Right ventricle myocardium inferior (tissue), 1 donor: ENCODE measurements at places on chromosomes 16 and 17. TPM values are rescaled to one million over a fixed set of nuclear protein-coding genes. Genes with fewer than 3 reads are reported as not detected.
A peak's percentile ranks its signal among the peaks of the same experiment; 100 is the strongest.

The GSG1L2 gene
- not detected for total RNA-seq

DNA sequence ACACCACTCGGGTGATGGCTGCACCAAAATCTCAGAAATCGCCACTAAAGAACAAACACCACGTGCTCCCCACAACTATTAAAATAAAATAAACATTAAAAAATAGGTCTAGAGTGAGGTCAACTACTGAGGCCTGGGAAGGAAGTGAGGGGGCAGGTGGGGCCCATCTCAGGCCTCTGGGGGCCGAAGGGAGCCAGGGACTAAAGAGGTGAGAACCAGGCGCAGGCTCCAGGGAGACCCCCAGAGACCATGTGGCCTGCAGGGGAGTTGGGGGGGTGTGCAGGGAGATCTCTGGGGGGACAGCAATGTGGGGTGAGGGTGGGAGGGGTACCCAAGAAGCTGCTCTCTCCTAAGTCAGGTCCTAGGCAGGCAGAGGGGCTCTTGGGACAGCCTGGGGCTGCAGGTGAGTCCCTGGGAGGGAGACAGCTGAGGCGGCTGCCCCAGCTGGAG lies 111.3 kb upstream of the SMURF2 start:
- DNase-seq, result no peak

The TEX19 gene
- total RNA-seq, result not detected

DNA sequence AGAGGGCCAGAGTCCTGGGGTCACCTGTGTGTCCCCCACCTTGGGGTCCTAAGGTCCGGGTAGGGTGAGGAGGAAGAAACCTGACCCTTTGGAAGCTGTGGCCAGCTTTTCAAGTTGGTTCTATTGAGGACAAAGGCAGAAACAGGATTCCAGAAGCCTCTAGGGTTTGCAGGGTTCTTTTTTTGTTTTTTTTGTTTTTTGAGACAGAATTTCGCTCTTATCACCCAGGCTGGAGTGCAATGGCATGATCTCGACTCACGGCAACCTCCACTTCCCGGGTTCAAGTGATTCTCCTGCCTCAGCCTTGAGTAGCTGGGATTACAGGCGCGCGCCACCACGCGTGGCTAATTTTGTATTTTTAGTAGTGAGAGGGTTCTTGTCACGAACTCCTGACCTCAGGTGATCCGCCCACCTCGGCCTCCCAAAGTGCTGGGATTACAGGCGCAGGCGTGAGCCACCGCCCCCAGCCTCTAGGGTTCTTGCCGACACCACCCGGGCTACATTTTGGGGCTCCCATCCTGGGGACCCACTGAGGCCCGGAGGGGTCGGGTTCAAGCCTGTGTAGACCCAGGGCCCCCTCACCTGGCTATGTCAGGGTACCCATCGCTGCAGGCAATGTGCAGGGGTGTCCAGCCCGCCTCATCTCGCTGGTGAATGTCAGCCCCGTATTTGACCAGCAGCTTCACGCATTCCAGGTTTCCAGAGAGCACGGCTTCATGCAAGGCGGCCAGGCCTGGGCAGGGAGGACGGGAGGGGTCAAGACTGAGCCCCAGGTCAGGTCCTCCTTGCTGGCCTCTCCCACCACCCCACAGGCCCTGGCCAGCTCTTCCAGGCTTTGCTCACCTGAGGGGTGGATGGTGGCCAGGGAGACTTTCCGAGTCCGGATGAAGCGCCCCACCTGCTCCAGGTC lies 674 bp downstream of the PPP1R27 start:
- no peak for DNase-seq

The GAS2L2 gene
- total RNA-seq, result 0.27 TPM

- no peak for DNase-seq
These were observed 647.7 kb upstream of the SOX9 start for GRCh38 chr17:71472809-71473789.

GRCh38 chr17:63156986-63157385 lies 191.0 kb downstream of the TANC2 start:
- DNase-seq, result no peak

DNA sequence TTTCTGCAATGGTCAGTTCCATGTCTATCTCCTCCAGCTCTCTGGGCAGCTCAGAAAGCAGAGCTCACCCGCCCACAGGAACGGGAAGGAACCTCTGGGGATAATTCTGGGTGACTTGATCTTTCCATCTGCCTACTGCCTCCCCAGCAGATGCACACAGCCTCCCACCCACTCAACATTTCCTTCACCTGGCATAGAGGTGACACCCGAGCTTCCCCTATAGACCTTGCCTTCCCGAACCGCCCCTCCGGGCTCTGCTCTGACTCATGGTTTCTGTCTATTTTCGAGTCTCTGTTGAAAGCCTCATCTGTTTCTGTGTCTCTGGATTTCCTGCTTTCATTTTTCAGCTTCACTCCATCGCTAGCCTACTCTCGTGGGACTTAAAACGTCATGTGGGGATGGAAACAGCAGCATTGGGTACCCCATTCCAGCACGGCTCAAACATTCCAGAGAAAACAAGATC lies 11.4 kb downstream of the GGA3 start:
- no peak for DNase-seq

The MYO15A gene
- total RNA-seq, result 0.51 TPM

GRCh38 chr17:50428831-50429424 lies 2.9 kb downstream of the ACSF2 start:
- no peak for DNase-seq

- no peak for DNase-seq
These were observed 158.5 kb downstream of the PPM1E start for GRCh38 chr17:58913971-58914769.

GRCh38 chr16:85653290-85653891 lies 35.4 kb downstream of the GINS2 start:
- peak; percentile 62 for DNase-seq

The TNFRSF17 gene
- total RNA-seq, result not detected

The MPHOSPH6 gene
- 9.6 TPM for total RNA-seq

- DNase-seq, result no peak
These were observed 76.0 kb downstream of the VMP1 start for GRCh38 chr17:59783221-59784047.

The LGALS9 gene
- 18.2 TPM for total RNA-seq

DNA sequence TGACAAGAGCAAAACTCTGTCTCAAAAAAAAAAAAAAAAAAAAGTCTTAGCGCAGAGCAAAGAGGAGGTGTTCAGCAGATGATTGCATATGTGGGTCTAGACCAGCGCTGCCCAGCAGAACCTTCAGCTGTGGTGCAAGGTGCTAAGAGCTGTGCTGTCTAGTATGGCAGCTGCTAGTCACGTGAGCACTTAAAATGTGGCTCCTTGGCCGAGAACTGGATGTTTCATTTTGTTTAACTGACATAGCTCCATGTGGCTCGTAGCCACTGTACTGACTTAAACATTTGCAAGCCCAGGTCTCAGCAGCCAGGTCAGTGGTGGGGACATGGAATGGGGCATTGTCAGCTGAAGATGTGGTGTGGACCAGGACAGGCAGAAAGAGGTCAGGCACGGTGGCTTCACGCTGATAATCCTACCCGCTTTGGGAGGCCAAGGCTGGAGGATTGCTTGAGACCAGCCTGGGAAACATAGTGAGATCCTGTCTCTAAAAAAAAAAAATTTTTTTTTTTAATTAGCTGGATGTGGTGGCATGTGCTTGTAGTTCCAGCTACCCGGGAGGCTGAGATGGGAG lies 9.2 kb downstream of the C1QTNF1 start:
- no peak for DNase-seq

- DNase-seq, result no peak
These were observed 7.8 kb downstream of the NACA2 start for GRCh38 chr17:61583242-61583641.

GRCh38 chr17:44826123-44826790 lies 3.8 kb downstream of the GJC1 start:
- no peak for DNase-seq

DNA sequence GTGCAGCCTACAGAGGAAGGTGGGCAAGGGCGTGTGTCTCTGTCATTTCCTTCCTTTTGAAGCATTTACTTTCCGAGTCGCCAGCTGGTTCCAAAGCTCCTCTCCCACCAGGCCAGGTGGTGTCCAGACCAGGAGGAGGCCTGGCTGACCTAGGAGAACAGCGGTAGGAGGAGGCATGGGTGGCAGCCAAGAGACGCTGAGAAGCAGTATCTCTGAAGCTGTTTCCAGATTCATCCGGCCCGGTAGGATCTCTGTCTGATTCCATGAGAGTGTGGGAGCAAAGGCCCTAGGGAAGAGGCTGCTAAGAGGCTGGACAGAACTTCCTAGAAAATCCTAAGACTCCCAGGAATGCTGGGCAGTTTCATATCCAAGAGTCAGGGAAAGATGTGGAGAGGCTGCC lies 20.3 kb downstream of the MEOX1 start:
- no peak for DNase-seq

The IGF2BP1 gene
- total RNA-seq, result not detected

The PTX4 gene
- not detected for total RNA-seq

The FOXO3B gene
- total RNA-seq, result 1.2 TPM

The DEXI gene
- 121 TPM for total RNA-seq

DNA sequence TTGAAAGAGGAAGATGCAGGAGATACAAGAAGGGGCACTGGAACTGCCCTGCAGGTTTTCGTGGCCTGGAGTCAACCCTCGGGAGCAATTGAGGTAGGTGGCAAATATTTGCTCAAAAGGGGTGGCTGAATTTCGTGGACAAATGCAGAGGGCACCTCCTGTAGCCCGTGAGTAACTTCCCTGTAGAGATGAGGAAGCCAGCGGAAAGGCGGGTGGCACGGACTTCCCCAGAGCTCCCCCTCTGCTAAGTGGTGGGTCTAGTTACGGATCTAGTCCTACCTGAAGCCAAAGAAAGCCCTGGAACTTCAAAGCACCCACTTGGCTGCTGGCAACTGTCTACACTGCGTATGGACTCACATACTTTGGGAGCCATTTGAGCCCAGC lies 1.0 kb upstream of the ATP2C2 start:
- DNase-seq, result no peak

The PRSS8 gene
- not detected for total RNA-seq

GRCh38 chr17:17714261-17714866 lies 33.1 kb downstream of the RAI1 start:
- no peak for DNase-seq

DNA sequence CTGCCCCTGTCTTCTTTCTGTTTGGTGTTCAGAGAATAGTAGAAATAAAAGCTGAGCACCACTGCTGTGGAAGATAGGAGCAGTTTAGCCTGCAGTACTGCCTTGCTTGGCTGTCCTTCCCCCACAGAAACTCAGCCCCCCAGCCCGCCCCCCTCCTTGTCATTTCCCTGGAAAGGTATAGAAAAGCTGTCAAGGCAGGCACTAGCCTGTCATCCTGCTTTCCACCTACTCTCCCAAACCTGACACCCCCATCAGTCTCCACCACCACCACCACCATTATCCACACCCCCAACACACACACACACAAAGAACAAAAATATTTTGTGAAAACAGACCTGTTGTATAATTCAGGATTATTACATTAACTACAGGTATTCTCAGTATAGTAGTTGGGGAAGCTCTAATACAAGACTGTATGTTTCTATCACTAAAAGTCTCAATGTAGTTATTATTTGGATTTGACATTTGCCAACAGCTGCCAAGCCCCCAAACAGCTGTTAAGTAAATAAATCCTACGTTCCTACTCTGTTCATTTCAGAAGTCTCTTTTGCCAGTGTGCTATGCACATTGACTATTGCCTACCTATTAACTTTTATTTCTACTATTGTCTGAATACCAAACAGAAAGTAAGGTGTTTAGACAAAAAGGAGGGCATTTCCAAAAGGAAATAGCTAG lies 128.8 kb downstream of the CYB561 start:
- DNase-seq, result no peak

GRCh38 chr16:27471661-27472060 lies 69.7 kb downstream of the IL21R start:
- DNase-seq, result peak; percentile 16

The AGRP gene
- not detected for total RNA-seq

DNA sequence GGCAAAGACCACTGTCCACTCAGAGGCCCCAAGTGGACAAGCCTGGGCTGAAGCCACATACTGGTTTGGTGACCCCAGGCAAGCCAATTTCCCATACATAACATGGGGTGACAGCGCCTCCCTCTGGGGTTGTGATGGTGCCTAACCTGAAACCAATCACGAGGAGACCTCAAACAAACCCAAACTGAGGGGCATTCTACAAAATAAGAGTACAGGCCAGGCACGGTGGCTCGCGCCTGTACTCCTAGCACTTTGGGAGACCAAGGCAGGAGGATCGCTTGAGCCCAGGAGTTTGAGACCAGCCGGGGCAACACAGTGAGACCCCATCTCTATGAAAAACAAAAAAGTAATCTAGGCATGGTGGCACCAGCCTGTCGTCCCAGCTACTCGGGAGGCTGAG lies 3.6 kb downstream of the P2RX5 start:
- DNase-seq, result peak; percentile 37

DNA sequence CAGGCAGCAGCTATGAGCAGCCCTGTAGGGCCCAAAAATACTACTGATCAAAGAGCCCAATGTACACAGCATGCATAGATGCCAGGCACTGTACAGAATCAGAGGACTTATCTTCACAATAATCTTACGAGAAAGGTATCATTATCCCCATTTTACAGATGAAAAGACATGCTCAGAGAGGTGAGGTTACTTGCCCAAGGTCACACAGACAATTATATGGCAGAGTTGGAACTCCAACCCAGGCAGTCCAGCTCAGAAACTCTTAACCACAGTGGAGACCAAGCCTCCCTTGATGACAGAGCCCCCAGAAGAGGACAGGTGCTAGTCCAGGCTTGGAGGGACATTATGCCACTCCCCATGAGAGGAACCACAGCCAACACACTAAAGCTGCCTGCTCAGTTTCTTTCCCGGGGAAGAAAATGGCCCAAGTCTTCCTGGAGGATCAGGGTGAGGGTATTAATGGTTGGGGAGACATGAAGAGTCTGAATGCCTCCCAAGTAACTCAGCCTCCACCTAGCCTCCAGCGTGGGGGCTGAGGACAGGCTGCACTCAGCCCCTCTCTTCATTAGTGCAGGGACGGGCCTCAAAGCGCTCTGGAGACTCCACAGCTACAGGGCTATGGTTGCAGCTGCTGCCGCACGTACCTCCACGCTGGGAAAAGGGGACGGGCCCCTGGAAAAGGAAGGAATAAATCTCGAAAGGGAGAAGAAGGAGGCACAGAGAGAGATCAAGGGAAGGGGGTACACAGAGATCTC lies 826 bp downstream of the UNC119 start:
- peak; percentile 14 for DNase-seq

DNA sequence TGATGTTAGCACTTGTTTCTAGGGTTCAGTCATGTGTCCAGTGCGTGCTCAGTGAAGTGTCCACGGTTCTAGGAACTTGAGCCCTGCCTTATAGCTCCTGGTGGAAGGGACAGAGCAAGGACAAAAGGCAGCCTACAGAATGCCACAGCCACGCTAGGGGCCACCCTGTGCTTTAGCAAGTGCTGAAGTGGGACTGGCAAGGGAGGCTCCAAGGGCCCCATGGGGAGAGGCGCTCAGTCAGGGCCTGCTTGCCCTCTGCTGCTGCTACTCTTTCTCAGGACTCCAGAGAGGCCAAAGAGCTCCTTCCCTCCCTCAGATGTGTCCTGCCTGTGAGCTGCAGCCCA lies 6.8 kb downstream of the NT5C start:
- no peak for DNase-seq

DNA sequence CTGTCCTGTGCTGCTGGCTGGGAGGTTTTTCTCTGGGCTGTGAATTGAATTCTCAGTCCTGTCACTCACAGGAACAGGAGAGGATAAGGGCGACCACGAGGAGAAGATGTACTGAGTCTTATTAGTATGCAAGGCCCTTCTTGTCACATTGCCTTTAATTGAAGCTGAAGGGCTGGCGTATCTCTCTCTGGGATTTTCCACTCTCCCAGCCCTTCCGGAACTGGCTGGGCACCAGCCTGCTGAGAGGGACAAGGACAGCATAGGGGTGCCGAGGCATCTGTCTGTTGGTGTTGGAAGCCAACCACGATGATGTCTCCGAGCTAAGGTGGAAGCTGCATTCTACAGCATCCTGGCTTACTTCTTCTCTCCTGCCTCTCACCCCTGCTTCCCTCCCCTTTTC lies 33.2 kb downstream of the GPRC5B start:
- DNase-seq, result no peak

The GDPD3 gene
- total RNA-seq, result 2.2 TPM

GRCh38 chr16:78395035-78395434 lies 295.6 kb downstream of the WWOX start:
- no peak for DNase-seq
